ENCODE measurements at places on chromosomes 4 and X. TPM values are rescaled to one million over a fixed set of nuclear protein-coding genes. Genes with fewer than 3 reads are reported as not detected.

GRCh38 chrX:154298312-154298711 is 2.7 kb downstream of the TKTL1 start:
- DNase-seq, result no peak

DNA sequence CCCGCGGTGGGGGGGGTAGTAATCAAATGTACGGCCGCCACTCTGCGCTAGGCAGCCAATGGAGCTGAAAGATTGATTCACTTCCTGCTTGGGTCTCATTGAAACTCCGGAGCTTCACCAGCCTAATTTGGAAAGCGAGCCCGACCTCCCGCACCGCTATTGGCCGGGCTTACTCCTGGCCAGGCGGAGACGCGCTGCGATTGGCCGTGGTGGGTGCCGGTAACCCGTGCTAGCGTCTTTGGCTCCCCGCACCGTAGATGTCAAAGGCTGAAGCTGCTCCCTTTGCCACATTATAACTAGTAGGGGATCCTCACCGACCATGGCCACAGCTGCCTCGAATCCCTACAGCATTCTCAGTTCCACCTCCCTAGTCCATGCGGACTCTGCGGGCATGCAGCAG is at the start of gene POU3F4:
POU3F4 (plus strand) TSS at position 285 of the 400 bp plus-strand sequence; CDS start at position 320, 35 bp downstream.
- DNase-seq, result no peak

DNA sequence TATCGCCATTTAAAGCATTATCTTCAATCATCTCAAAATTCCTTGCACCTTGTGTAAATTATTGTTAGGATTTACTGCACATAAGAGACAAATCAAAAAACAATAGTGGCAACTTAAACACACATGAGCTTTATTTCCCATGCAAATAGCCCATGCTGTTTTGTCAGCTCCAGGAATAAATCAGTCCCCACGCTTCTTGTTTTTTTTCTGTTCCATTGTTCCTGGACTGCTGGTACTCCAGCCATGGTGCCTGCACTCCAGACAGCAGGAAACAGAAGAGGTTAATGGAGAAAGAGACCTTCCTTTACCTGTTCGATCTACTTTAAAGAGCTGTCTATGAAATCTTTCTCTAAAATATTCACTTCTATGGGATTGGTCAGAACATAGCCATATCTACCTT is 1515.7 kb upstream of the TENM3 start:
- no peak for DNase-seq

The HPGDS gene
- not detected for total RNA-seq
